Stimulated activated CD4-positive, alpha-beta T cell treated with anti-CD3 and anti-CD28 coated beads, Interleukin-4, amount 100 ng/mL, for 1 hour (primary cell): ENCODE measurements at places on chromosomes 6 and 20.
A peak's percentile ranks its signal among the peaks of the same experiment; 100 is the strongest.

- no peak for DNase-seq
Measured at GRCh38 chr6:127069659-127070279, 48.7 kb upstream of the RSPO3 start.

GRCh38 chr6:38485488-38485887 is 154.2 kb downstream of the BTBD9 start:
- DNase-seq = no peak

- no peak for DNase-seq
Measured at GRCh38 chr6:168837254-168838036, 396.5 kb downstream of the SMOC2 start.

DNA sequence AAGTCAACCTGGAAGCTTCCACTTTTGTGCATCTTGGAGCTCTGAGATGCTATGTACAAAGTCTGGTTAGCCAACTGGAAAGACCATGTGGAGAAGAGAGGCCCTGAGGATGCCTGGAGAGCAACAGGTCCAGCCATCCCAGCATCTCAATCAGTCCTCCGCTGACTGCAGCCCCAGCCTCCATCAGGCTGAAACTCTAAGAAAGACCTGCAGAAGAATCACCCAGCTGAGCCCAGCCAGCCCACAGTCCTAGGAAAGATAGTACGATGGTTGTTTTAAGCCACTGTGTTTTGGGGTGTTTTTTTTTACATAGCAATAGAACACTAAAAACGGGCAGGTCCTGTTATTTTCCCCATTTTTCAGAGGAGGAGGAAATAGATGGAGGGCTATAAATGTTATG is 84.0 kb downstream of the NCR2 start:
- no peak for DNase-seq

DNA sequence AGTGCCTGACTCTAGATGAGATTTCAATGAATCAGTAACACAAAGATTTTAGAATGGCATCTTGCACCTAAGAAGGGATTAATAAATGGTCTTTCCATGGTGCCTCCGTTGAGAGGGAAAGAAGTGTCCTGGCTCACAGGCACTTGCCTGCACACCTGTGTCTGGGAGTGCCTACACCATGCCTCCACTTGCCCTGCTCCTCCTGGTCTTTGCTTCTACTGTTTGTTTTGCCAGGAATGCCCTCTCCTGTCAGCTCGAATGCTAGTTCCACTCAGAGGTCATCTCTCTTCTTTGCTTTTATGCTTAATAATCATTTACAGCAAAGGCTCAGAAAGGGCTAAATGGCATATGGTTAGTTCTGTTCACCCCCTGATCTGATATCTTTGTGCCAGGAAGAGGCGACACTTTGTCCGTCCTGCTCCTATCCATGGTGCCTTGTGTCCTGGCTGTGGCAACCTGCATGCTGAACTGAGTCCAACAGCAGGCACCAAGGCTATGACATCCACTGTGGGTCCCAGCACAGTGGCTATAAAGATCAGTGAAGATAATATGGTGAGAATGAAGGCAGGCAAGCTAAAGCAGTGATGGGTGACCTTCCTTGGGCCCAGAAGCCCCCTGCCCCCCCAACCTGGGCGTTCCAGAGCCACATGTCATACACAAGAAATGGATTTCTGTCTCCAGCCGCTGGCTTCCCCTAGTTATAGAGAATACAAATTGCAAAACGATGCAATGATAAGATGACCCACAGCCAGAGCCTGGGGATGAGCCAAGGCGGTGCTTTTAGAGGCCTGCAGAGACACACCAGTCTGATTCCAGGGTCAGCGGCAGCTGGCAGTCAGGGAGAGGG is 1.4 kb downstream of the C6orf132 start:
- no peak for DNase-seq

GRCh38 chr6:144268794-144269349 is 16.3 kb upstream of the UTRN start:
- no peak for DNase-seq

DNA sequence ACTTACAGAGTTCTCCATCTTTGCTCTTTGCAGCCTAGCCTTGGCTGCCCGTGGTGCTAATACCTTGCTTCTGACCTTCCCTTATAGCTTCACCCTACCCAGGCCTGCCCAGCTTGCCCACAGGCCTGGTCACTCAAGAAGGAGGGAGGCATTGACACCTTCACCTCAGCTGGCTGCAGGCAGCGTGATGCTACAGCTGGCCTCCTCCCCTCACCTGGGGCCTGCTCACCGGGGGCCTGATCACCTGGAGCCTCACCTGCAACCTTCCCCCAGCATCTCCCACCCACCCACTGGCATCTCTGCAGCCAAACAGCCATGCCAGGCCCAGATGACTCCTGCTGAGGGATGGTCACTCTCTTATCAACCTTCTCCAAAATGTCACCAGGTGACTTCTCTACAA is 40.4 kb downstream of the CPNE5 start:
- DNase-seq = no peak

- DNase-seq = no peak
Measured at GRCh38 chr6:105794239-105794638, 291.9 kb upstream of the PRDM1 start.

DNA sequence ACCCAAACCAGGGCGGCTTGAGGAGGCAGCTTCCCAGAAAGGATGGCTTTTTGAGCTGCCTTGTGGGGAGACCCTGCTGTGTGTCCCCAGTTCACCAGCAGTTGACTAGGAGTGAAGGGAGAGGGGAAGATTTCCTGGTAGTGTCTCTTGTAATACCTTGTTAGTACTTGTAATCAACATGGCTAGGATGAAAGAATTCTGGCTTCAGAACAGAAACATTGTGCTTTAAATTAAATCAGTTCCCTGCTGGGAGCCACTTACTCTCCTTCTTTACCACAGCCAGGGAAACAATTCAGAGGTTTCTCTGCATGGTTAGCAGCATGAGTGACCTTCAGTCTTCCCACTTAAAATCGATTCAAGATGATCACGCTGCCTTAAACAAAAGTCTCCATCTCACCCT is 525.4 kb upstream of the ID4 start:
- DNase-seq = no peak

DNA sequence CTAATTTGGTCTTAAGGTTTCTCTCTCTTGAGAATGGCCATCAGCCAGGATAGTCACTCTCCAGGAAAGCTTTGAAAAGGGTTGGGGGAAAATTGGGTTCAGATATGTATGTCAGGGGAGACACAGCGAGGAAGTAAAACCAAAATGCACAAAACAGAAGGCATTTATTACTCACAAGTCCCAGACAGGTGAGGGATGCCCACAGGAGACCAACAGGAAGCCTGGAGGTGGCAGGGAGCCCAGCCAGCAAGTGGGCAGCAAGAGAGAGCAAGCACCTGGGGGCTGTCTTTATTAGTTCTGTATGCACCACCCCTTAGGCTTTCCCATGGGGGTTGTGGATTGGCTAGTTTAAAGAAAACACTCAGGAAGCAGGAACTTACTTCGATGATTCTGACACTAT is 707.7 kb downstream of the KIF16B start:
- no peak for DNase-seq

GRCh38 chr20:24994470-24995368 is 2.2 kb upstream of the APMAP start:
- DNase-seq = peak; percentile 76

- no peak for DNase-seq
Measured at GRCh38 chr20:17558154-17558940, 11.5 kb upstream of the DSTN start.

DNA sequence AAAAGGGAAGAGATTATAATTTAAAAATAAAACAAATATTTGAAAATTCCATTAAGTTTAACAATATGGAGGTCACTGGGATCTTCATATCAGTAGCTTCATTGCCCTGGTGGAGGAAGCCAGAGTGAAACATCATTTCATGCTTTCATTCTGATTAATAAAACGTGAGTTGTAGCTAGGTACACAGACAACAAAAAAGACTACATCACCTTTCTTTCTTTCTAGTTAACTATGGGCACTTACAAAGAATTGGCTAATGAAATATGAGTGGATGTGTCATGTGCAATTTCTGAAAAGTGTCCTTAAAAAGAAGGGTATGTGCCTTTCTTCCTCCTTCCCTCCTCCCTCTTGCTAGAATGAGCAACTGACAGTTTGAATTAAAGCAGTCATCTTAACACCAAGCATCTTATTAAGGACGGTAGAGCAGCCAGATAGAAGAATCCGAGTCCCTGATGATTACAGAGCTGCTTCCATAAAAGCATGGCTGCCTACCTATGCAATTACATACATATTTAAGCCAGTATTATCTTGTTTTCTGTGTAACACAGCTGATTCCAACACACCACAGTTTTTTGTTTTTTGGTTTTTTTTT is 3.4 kb downstream of the SERAC1 start:
- no peak for DNase-seq

- DNase-seq = no peak
Measured at GRCh38 chr6:138430361-138431145, 26.5 kb downstream of the HEBP2 start.

GRCh38 chr6:6565069-6565468 is 23.5 kb upstream of the LY86 start:
- DNase-seq = no peak

DNA sequence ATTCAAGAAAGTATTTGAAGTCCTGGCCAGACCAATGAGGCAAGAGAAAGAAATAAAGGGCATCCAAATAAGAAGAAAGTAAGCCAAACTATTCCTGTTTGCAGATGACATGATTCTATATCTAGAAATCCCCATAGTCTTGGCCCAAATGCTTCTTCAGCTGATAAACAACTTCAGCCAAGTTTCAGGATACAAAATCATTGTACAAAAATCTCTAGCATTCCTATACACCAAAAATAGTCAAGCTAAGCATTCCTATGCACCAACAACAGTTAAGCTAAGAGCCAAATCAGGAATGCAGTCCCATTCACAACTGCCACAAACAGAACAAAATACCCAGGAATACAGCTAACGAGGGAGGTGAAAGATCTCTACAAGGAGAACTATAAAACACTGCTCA is 60.1 kb upstream of the PHIP start:
- no peak for DNase-seq

DNA sequence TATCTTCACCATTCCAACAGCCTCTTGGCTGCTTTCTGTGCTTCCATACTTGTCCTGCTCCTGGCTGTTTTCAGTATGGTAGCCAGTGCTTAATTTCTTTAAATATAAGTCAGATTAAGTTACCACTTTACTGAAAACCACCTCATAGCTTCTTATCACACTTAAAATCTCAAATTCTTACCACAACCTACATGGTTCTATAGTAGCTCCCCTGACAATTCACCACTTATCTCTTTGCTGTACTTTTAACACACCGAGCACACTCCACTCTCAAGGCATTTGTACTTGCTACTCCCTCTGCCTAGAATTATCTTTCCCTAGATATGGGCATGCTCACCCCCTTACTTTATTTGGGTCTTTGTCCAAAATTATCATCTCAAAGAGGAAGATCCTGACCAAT is 369.0 kb downstream of the TENT5A start:
- no peak for DNase-seq

GRCh38 chr6:136035378-136036070 is 184.0 kb downstream of the PDE7B start:
- no peak for DNase-seq

- DNase-seq = no peak
Measured at GRCh38 chr20:3659492-3660261, 3.5 kb downstream of the GFRA4 start.

- DNase-seq = no peak
Measured at GRCh38 chr6:15256538-15257271, 10.8 kb downstream of the JARID2 start.

GRCh38 chr6:133632206-133632605 is 256.7 kb upstream of the TCF21 start:
- DNase-seq = no peak

- DNase-seq = no peak
Measured at GRCh38 chr20:42138729-42139128, 520.6 kb upstream of the CHD6 start.

- DNase-seq = no peak
Measured at GRCh38 chr20:32455171-32455900, 97.2 kb downstream of the ASXL1 start.

DNA sequence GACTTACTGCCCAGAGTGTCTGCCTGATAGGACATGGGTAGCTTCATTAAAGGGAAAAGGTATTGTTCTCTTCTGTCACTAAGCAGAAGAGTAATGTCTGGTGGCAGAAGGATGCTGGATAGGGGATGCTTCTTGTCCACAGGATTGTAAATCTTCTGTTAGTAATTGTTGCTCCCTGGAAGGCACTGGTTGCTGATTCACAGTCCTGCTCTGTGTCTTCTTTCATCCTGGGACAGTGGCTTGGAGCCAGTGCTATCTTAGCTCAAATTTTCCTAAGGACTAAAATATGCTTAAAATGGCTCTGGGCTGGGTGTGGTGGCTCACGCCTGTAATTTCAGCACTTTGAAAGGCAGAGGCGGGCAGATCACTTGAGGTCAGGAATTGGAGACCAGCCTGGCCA is 48.0 kb downstream of the SYTL3 start:
- DNase-seq = no peak

DNA sequence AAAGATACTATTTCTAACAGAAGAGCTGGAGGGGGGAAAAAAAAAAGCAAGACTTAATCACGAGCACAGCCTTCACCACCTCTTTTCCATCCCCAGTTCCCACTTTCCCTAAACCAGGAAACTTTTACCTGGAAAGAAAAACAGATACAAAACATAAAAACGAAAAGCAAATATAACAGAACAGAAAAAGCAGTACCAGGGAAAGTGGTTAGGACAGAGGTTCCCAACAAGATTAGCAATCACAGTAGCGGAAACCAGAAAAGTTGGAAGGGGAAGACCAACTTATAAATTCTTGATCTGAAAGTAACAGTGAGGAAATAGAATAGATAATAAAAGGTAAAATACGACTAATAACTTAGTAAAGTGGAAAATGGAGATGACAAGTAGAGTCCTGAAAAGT is 1.2 kb downstream of the DDX39B start:
- no peak for DNase-seq

DNA sequence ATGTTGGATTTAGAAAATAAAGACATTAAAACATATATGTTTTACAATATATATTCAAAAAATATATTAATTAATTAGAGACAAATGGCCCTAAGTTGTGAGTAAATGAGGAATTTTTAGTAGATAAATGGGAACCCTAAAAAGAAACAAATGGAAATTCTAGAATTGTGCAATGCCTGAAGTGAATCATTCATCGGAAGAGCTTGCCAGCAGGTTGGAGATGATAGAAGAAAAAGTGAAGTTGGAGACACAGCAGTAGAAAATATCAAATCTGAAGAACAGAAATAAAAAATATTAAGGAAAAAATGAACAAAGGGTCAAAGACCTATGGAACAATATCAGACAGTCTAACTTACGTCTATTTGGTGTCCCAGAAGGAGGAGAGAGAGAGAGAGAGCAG is 109.4 kb upstream of the NEDD9 start:
- no peak for DNase-seq

- DNase-seq = no peak
Measured at GRCh38 chr6:152008779-152009178, 201.3 kb downstream of the ESR1 start.

DNA sequence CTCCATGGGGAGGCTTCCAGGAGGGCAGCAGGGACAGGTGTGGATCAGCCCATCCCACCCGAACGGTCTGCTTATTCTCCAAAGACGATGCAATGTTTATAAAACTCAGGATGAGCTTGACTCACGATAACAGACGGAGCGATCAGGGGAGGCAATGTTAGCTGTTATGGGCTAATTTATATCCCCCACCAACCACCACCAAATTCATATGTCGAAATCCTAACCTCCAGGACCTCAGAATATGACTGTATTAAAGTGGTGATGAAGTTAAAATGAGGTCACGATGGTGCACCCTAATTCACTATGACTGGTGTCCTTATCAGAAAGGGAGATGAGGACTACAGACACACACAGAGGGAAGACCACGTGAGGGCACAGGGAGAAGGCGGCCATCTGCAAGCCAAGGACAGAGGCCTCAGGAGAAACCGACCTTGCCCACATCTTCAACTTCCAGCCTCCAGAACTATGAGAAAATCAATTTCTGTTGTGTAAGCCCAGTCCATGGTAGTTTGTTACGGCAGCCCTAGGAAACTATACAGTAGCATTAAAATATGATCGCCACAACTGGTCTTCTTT is 7.0 kb downstream of the ADTRP start:
- DNase-seq = no peak
